T47D (cell line): ENCODE measurements at places on chromosomes 5 and 9.

GRCh38 chr5:38925154-38925925 is 79.5 kb downstream of the OSMR start:
- DNase-seq = peak; percentile 10

- DNase-seq = no peak
Observed at GRCh38 chr5:103333376-103333775, 74.8 kb downstream of the MACIR start.

DNA sequence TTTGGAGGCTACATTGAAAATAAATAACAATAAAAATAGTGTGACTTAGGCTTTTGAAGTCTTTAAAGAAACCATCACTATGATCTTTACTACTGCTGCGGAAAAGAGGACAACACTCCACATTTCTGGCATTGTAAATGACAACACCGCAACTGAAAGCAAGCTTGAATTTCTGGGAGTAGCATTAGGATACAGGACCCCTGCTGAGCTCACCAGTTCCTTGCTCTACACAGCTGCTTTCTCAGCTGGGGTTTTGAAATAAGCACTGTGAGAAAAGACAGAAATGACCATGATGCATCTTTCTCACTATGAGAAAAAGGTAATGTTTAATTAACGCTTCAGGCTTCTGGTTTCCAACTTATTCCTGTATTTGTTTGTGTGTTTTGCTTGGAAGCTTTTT is 168.0 kb downstream of the TAF11L14 start:
- no peak for DNase-seq

DNA sequence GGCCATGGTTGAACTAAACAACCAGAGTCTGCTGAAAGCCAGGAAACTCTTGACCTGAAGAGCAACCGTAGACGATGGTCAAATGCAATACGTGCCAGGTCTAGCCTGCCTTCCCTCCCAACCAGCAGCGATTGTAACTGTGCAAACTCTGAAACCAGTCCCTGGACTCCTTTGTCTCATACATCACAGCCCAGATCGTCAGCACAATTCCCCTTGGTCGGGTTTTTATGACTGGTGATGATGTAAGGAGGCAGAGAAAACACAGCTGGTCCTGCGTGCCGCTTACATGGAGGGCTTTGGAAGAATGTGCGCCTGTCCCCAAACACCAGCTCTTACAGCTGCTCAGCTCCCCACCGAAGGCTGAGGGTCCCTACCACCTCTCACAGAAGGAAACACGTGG is 24.6 kb downstream of the SMIM23 start:
- DNase-seq = no peak

DNA sequence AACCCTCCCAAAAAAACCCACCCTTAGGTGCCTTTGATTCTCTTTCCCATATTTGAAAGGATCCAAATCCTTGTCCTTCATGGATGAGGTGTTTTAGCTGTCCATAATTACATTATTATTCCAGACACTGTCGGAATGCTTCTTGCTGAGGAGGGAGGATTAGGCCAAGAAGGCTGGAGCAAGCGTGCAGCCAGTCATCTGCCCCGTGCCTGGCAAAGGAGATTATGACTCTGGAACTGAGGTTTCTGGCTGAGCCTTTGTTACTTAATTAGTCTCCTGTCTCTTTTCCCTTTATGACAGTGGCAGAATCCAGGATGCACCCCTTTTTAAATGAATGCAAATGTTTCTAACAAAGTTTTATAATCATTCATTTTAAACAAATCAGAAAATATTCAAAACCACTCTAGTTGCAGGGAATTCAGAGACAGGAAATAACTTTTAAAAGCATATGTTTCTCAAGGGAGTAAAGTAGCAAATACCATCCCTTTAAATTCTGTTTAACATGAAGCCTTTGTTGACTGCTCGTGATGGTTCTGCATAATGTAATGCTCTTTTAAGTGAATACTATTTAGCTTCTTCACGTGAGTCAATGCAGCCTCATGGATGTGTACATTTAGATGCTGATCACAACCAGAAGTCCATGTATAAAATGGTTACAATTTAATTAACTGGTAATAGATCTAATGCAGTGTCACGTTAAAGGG is 69.8 kb downstream of the GALNT10 start:
- DNase-seq = no peak

DNA sequence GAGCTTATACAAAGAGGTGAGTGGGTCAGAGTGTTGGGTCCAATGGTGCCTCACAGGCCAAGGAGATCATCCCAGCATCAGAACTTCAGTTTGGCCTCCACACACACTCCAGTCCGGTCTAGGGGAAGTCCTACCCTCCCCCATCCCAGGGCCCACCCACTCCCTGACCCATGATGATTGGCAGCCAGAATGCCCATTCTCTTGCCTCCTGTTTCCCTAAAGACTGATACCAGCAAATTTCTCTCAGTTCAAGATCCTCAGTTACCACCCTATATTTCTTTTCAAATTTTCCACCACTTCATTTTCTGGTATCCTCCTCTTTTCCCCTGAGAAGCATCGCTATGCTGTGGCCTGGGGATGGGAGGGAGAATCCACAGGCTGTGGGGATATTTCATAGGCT is 21.9 kb downstream of the DRD1 start:
- no peak for DNase-seq

DNA sequence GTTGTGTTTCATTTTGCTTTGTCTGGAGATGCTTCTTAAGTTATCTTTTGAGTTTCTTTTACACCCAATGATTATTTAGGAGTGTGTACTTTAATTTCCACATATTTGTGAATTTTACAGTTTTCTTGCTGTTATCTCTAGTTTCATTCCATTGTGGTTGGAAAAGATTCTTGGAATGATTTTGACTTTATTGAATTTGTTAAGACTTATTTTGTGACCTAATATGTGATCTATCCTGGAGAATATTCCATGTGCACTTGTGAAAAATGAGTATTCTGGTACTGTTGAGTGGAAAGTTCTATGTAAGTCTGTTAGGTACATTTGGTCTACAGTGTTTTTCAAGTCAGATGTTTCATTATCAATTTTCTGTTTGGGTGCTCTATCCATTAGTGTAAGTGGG is 24.4 kb upstream of the GRAMD2B start:
- DNase-seq = no peak

GRCh38 chr9:133160742-133161546 is 2.8 kb downstream of the GBGT1 start:
- peak; percentile 82 for DNase-seq

GRCh38 chr9:36560771-36561170 is 11.9 kb upstream of the MELK start:
- DNase-seq = no peak

DNA sequence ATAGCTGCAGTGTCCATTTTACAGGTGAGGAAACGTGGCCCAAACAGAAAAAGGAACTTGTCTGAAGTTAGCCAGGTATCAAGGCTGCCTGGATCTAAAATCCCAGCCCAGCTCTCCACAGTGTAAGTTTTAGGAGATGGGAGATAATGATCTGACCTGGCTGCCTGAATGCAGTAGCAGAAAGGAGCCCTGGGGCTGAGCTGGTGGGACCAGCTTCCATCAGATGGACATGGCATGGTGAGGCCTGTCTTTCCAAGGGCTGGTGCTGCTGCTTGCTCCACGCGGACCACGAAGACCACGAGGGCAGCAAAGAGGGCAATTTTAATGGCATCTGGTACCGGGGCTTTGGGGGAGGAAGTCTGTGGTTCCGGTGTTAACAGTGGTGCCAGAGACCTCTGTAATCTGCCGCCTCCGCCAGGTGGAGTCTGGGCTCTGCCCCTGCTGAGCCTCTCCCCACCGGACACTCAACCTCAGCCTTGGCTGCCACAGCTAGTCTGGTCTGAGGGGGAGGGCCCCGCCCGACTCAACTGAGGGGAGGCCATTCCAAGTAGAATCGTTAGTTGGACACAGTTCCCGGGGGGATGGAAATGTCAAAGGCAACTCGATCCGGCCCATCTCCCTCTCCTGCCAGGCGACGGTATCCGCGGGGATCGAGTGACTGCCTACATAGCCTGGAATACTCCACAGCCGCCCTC is 650 bp downstream of the MYORG start:
- DNase-seq = no peak

DNA sequence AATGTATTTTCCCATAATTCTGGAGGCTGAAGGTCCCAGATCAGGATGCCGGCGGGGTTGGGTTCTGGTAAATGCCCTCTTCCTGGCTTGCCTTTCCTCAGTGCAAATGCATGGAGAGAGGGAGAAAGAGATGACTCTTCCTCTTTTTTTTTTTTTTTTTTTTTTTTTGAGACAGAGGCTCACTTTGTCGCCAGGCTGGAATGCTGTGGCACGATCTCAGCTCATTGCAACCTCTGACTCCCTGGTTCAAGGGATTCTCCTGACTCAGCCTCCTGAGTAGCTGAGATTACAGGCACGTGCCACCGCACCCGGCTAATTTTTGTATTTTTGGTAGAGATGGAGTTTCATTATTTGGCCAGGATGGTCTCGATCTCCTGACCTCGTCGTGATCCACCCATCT is 300.0 kb upstream of the TAS2R1 start:
- DNase-seq = no peak

GRCh38 chr5:167900340-167900935 is 391.0 kb upstream of the WWC1 start:
- DNase-seq = no peak

DNA sequence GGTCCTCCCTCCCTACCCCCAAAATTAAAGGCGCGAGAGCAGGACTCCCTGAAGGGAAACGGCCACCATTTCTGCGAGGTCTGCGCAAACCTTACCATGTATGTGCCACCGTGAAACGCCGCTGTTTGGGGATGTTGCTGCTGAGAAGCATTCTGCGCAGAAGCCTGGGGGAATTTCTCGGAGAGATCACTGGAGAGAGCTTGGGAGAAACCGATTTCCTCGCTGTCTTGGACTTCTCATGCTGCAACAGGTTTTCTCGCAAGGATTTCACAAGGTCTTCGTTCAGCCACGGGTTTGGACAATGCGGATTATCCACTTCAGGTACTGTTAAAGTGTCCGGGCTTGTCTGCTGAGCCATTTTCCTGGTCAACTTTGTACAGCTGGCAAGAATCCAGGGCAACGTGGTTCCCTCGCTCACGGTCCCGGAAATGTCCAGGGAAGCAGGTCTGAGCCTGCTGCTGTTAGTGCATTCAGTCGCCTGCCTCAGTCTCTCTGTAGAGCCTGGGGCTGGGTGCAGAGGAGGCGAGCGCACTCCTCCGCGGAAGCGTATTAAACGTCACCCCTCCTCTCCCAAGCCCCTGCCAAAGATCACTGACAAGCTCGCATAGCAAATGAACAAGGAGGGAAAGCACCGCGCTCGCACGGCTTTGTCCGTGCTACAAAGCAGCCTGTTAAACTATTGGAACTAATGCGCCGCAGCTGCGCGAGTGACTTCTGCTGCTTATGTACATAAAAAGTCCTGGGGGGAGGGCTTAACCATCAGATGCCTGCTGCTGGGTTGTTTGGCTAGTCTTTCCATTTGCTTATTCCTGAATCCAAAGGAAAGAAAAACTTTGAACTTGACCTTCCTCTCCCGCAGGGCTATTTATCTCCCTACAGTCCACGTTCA is 125.1 kb downstream of the PDE4D start:
- peak; percentile 86 for DNase-seq
